Progenitor cell of endocrine pancreas (in vitro differentiated cells): ENCODE measurements at places on chromosomes 16 and 17. TPM values are rescaled to one million over a fixed set of nuclear protein-coding genes. Genes with fewer than 3 reads are reported as not detected.

The DNAAF1 gene
- 1.4 and 1.8 TPM in 2 replicates for total RNA-seq

- no peak for DNase-seq
- H3K36me3 ChIP-seq: no peaks in the 10 kb centered on the region
- H3K4me3 ChIP-seq: peak overlapping the region; percentile 97
- no peak overlapping the region for H3K27ac ChIP-seq
- peaks cover 7% of the 10 kb centered on the region for H3K4me1 ChIP-seq
Observed at GRCh38 chr16:30920891-30921290, 2.5 kb upstream of the FBXL19 start.

- H3K27me3 ChIP-seq: peaks cover 14% of the 10 kb centered on the region
- peaks cover 45% of the 10 kb centered on the region for H3K4me1 ChIP-seq
- no peak for DNase-seq
- no peak overlapping the region for H3K27ac ChIP-seq
Observed at GRCh38 chr17:66947311-66947710, 17.2 kb upstream of the CACNG4 start.

The HOXB5 gene
- total RNA-seq: 2.1 and 5.6 TPM in 2 replicates

The ARL5C gene
- not detected in 2 replicates for total RNA-seq

DNA sequence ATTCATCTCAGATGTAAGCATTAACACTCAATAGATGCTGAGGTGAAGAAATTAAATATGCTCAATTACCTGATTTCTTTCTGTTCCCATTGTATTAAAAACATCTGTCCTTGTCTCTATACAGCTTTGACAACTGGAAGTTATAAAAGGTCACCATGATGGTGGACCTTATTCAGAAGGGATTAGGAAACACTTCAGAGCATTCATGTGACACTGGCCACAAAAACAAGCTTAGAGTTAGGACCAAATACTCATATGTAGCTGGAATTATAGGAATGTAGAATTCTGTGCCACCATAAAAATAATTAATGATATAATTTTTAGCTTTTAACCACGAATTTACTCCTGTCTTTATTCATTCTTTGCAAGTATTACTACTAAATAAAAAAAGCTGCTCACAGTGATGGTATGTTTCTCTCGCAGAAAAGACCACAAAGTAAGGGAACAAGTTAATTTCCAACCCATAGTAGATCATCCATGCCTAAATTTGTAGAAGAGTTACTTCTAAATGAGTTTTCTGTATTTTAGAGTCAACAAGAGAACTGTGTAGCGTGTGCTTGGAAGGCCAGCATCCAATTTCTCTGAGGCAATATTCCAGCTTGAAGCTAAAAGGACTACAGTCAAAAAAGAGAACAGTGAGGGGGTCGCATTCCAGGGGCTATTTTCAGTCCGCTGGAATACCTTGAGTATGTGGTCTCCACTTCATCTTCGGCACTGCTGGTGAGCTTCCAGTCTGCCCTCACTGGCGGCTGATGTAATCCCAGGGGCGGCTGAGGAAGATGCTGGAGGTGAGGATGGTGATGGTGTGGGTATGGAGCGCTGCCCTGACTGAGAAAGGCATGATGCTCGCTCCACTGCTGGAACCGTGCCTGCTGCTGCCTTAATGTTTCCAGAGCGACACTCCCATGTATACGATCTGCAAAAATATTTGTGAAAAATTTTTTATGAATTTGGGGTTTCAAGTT lies 63.7 kb downstream of the CACNG1 start:
- H3K4me1 ChIP-seq: peaks cover 5% of the 10 kb centered on the region
- DNase-seq: no peak
- no peak overlapping the region for H3K27ac ChIP-seq
- no peak overlapping the region for H3K4me3 ChIP-seq

DNA sequence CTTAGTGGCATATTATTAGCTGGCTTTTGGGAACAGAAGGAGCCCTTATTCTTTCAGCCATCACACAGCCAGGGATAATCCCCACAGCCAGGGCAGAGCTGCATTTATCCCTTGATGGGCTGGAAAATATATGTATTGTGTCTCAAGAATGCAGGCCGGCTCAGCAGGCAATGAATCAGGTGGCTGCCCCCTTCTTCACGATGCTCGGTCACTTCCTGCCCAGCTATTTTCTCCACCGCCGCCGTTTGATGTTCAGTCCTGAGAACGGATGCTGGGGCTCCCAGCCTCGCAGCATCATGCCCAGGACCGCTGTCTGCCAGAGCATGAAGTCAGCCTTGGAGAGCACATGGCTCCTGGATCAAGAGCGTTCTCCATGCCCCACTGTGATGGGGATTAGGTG lies 4.3 kb upstream of the MYH3 start:
- H3K27ac ChIP-seq: no peak overlapping the region
- H3K27me3 ChIP-seq: no peaks in the 10 kb centered on the region
- H3K4me1 ChIP-seq: no peaks in the 10 kb centered on the region

DNA sequence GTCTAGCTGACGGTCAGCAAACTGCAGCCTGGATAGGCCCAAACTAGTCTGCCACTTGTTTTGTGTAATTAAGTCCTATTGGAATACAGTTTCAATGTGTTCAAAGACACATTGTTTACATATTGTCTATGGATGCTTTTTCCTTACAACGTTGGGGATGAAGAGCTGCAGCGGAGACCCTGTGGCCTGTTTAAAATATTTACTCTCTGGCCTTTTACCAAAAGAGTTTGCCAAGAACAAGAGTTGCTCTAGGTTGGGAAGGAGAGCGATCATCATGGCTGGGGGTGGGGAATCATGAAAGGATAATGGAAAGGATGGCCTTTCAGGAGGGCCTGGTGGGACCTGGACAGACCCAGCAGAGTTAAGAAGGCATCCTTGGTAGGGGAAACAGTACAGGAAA lies 274.9 kb upstream of the ZFHX3 start:
- H3K36me3 ChIP-seq: no peaks in the 10 kb centered on the region
- H3K4me1 ChIP-seq: peaks cover 4% of the 10 kb centered on the region
- no peak overlapping the region for H3K4me3 ChIP-seq
- no peak overlapping the region for H3K27ac ChIP-seq
- H3K27me3 ChIP-seq: peaks cover 33% of the 10 kb centered on the region

GRCh38 chr16:65769055-65769465 lies 597.4 kb upstream of the CDH5 start:
- no peak overlapping the region for H3K27ac ChIP-seq
- H3K4me1 ChIP-seq: peaks cover 9% of the 10 kb centered on the region
- H3K4me3 ChIP-seq: no peak overlapping the region
- no peaks in the 10 kb centered on the region for H3K27me3 ChIP-seq
- H3K36me3 ChIP-seq: peaks cover 6% of the 10 kb centered on the region

The SLC5A2 gene
- 0.29 and 0.62 TPM in 2 replicates for total RNA-seq

The RPL19 gene
- total RNA-seq: 1,229 and 1,297 TPM in 2 replicates

- no peaks in the 10 kb centered on the region for H3K4me1 ChIP-seq
- H3K27ac ChIP-seq: no peak overlapping the region
- H3K27me3 ChIP-seq: peaks cover 9% of the 10 kb centered on the region
- H3K36me3 ChIP-seq: no peaks in the 10 kb centered on the region
- DNase-seq: no peak
Observed at GRCh38 chr17:4436381-4436780, 2.6 kb downstream of the SPNS3 start.

The CBFA2T3 gene
- 12.5 and 12.9 TPM in 2 replicates for total RNA-seq

- H3K27ac ChIP-seq: no peak overlapping the region
- H3K27me3 ChIP-seq: no peaks in the 10 kb centered on the region
- H3K4me3 ChIP-seq: no peak overlapping the region
- H3K4me1 ChIP-seq: no peaks in the 10 kb centered on the region
- peaks cover 14% of the 10 kb centered on the region for H3K36me3 ChIP-seq
Observed at GRCh38 chr16:75614066-75614897, 8.8 kb downstream of the ADAT1 start.
